ENCODE measurements at places on chromosomes 7 and 10.

DNA sequence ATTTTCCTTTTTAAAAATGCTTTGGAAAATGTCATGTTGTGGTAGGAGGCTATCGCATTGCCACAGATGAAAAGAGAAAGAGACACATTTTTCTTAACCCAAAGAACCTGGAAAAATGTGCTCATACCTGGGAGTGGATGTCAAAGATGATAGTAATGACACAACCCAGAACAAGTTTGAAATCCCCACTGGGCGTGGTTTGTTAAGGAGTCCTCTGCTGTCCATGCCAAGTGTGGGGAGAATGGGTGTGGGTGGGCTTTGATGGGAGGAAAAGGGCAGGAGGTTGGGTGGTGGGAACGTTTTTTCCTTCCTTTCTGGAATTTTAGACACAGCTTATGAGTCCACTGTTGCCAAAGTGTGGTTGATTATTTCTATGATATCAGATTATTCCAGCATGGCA is 10.9 kb downstream of the OPTN start:
- DNase-seq = no peak

DNA sequence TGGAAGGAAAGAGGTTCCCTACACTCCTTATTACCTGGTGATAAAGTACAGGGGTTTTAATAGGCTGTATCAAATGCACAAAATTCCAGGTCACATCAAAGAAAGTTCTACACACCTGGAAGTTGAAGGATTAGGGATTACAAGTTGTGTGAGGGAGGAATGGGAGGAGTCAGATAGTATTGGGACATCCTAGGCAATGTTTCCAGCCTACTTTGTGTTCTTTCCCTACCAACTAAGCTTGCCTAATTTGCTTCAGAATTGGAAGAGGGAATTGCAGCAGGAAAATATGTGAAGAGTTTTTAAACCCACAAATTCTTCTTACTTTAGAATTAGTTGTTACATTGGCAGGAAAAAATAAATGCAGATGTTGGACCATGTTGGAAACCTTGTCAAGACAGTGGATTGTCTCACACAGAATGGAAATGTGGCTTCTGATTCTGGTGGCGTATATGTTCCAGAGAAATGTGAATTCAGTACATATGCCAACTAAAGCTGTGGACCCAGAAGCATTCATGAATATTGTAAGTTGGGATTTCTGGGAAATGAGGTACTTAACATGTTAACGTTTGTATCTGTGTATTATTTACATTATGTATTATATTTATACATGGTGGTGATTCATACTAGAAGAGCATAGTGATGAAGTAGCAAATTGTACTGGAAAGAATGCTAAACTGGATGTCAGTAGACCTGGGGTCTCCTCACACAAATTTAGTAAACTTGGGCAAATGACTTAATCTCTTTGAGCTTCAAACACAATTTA is at the start of gene LIPM:
TSS of gene LIPM (plus strand) at position 208 of the 763 bp plus-strand sequence. CDS start at position 375, 167 bp downstream.
- no peak for DNase-seq

DNA sequence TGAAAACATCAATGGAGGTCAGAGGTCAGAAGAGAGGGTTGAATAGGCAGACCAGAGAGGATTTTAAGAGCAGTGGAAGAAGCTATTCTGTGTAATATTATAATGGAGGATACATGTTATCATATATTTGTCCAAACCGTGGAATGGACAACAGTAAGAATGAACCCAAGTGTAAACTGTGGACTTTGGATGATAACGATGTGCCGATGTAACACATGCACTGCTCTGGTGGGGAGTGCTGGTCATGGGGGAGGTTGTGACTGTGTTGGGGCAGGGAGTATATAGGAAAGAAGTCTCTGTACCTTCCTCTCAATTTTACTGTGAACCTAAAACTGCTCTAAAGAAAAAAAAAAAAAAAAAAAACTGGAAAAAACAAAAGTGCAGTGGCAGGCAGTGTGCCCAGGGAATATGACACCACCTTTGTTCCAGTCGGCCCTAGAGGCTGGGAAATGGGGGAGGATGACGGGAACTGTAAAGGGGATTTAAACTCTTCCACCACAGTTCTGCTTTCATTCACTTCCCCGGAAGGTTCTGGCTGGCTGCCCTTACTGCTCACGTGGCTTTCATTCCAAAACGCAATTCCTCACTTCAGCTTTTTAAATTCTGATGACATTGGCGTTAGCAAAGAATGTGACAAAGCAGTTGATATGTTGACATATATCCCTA is 113.7 kb upstream of the ANKRD1 start:
- DNase-seq = no peak

GRCh38 chr7:144834641-144835144 is 1.2 kb downstream of the TPK1 start:
- no peak for DNase-seq

GRCh38 chr7:120207037-120207436 is 65.9 kb upstream of the KCND2 start:
- DNase-seq = no peak

GRCh38 chr7:111855842-111856227 is 293.5 kb upstream of the IMMP2L start:
- peak; percentile 18 for DNase-seq

DNA sequence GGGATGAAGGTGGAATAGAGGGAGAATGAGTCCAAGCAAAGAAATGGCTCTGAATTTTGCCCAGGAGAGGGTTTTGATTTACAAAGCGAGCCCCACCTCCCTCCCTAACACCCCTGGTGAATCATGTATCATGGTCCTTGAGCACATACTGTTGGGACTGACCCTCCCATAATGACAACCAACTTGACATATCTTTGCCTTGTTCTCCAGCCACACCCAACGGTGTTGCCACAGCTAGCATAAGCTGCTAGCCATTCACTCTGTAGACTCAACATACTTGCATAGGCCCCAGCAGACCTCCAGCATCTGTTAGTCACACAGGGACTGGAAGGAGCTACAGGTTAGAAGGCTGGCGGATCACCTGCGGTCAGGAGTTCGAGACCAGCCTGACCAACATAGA is 538.5 kb downstream of the KCNMA1 start:
- DNase-seq = no peak

DNA sequence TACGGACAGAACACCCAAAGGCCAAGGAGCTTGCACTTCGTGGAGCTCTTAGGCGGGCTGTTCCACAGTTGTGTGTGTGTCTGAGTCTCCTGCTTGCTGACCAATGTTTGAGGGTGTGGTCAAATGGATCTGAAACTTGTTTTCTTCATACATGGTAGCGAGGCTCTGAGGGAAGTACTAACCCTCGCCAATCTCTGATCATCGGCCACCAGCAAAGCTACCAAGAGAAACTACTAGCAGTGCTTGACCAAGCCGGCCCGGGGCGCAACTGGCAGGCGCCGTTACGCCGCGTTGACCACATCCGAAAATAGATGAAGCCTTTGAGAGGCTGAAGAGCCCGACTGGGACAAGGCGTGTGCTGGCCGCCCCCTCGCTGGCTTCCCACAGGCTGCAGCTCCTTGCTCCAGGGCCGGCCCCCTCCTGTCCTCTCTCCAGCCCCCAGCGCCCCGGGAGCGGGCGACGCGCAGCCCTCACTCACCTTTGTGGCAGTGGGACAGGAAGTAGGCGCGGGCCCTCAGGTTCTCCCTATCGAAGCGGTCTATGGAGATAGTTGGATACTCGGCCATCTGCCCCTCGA is 384 bp downstream of the DCLRE1C start:
- DNase-seq = no peak

DNA sequence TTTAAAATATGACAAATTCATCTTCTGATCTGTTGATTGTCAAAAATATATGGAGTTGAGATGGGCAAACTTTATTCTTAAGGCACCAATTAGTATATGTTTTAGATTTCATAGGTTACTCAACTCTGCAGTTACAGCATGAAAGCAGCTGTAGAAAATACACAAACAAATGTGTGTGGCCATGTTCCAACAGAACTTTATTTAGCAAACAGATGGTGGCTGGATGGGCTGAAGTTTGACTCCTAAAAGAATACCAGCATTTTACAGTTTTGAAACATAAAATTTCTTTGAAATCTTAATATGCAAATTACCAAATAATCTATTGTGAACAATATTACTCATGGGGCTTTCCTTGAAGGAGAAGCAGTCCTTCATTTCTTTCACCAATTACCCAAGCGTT is 1206.0 kb upstream of the LRRTM3 start:
- DNase-seq = no peak

GRCh38 chr10:14118953-14119352 is 211.8 kb downstream of the FRMD4A start:
- no peak for DNase-seq

Measured in smooth muscle cell of the brain vasculature (primary cell).